ENCODE measurements at places on chromosomes 5 and 9. TPM values are rescaled to one million over a fixed set of nuclear protein-coding genes. Genes with fewer than 3 reads are reported as not detected.

GRCh38 chr9:87885484-87886189, 3.0 kb downstream of the SPATA31E1 start:
- DNase-seq: no peak

DNA sequence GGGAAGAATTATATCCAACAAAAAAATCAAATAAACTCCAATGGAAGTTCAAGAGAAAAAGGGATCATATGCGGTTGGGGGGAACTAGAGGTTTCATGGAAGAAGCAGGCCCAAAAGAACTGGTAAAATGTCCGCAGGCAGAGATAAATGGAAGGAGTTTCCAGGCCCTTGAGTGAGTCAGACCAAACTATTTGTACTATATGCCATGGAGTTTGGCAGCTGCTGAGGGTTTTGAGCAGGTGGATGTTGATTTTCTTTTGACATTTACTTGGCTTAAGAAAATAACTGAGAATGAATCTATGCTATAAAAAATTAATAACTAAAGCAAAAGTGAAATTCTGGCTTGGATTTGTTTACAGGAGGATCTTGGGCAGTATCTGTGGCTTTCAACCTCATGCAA, 33.7 kb downstream of the MINAR2 start:
- no peak for DNase-seq

DNA sequence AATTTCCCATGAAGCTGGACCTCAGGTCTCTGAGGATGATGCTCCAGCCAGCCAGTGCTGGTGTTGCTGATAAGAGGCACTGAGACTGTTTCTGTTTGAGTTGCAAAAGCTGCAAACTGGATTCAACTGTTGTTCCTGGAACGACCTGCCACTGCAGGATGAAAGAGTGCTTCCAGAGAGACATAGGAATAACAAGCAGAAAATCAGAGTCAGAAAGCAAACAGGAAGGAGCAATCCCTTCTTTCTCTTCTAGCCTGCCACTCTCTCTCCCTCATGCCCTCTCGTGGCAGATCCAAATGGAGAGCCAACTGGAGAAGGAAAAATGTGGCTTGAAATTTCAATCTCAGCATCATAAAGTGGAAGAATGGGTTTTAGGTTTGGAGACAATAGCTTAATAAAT, 110.4 kb downstream of the STARD4 start:
- no peak for DNase-seq

DNA sequence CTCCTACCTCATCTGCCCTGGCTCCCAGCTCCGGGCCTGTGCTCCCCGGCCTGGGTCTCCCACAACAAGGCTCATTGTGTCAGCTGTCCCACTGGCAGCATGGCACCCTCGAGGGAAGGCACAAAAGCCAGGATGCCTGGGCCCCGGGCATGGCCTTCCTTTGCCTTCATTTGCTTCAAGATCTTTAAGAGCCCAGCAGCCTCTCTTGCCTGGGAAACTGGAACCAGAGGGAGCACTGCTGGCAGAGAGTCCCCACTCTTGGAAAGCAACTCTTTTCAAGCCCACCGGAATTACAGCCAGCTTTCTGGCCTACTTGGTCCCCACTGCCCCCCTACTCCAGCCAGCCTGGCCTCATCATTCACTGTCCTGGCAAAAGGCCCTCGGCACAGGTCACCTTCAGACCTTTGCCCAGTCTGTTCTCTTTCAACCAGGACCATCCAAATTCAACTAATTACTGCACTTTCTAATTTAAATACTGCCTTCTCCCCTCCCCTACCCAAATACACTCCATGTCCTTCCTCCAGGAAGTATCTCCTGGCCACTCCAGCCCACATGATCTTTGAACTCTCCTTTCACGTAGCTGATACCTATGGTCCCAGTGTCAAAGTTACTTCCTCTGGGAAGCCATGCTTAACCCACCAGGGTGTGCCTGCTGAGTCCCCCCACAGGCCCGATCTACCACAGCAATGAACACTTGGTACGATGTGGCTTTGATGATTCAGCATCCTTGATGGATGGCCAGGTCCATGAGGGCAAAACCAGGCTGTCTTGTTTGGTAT, 8.9 kb downstream of the ZER1 start:
- no peak for DNase-seq

The PROB1 gene
- 0.34 TPM for polyA plus RNA-seq

The MEGF9 gene
- polyA plus RNA-seq: 5.4 TPM

The PLPP7 gene
- 2.5 TPM for polyA plus RNA-seq

The PFN3 gene
- not detected for polyA plus RNA-seq

The FOXD4L3 gene
- 0.05 TPM for polyA plus RNA-seq
